ENCODE measurements at places on chromosomes 4 and X.

DNA sequence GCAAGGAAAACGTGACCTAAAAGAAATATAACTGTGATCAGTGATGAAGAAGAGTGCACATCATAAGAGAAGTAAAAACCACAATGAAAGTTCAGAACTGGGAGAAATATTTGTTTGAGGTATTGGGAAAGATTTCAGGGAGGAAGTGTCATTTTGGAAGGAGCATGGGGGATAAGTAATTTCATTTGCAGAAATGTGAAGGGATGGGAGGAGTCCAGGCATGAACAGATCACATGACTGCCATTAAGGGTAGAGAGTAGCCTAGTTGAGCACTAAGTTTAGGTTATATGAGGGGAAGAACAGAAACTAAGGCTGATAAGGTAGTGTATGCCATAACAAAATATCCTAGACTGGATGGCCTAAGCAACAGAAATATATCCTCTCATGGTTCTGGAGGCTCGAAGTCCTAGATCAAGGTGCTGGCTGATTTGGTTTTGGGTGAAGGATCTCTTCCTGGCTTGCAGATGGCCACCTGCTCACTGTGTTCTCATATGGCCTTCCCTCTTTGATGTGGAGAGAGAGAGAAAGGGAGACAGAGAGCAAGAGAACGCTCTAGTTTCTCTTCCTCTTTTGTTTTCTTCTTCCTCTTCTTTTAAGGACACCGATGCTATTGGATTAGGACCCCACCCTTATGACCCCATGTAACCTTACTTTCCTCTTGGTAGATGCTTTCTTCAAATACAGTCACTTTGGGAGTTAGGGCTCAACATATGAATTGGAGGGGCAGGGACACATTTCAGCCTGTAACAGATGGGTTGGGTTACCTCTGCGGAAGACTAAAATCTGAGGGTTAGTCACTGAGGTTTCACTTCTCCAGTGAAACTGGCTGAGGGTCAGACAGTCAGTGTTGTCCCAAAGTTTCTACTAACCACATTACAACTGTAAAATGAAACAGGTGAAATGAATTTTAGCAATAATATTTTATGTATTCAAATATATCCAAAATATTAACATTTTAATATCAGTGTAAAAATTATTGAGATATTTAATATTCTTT lies 77.9 kb downstream of the EGF start:
- DNase-seq = no peak

- DNase-seq = no peak
Observed at GRCh38 chr4:30717208-30718020, 2.8 kb upstream of the PCDH7 start.

- DNase-seq = no peak
Observed at GRCh38 chr4:19379191-19379708, 872.5 kb upstream of the SLIT2 start.

- no peak for DNase-seq
Observed at GRCh38 chrX:118062817-118063615, 53.6 kb downstream of the KLHL13 start.

GRCh38 chr4:52572936-52573485 lies 86.1 kb downstream of the USP46 start:
- DNase-seq = no peak

- DNase-seq = no peak
Observed at GRCh38 chr4:9996319-9997110, 24.8 kb downstream of the SLC2A9 start.

DNA sequence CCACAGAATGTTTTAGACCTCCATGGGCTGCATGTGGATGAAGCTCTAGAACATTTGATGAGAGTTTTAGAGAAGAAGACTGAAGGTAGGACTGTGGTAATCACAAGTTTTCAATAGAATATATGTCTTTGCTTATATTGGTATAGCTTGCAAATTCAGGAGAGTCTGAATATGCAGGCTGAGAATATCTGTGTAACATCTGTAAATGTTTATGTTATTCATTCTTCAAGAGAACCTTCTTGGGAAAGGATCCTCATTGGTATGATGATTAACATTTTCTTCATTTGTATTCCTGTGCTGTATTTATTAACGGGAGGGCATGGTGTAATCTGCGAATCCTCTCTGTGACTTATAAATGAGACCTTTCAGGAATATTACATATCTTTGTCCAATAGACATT lies 52.1 kb upstream of the RHOH start:
- DNase-seq = no peak

GRCh38 chr4:123361195-123361861 lies 35.3 kb upstream of the SPRY1 start:
- DNase-seq = no peak

- DNase-seq = no peak
Observed at GRCh38 chr4:124409044-124409443, 303.5 kb downstream of the ANKRD50 start.

DNA sequence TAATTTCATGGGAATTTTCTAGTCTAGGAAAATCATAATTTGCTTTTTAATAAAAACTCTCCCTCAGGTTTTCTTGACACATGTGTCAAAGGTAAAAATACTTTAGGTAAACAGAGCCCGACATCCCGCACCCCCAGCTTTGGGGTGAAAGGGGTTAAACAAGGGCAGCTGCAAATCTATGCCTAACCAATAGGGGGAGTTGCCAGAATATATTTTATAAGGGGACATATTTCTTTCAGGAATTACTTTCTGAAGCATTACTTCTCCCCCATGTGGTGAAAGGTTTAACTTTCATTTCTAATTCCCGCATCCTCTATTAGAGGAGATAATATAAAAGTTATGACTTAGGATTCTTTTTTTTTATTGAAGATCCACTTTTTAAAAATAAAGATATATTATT lies 53.9 kb upstream of the HEPH start:
- peak; percentile 51 for DNase-seq

DNA sequence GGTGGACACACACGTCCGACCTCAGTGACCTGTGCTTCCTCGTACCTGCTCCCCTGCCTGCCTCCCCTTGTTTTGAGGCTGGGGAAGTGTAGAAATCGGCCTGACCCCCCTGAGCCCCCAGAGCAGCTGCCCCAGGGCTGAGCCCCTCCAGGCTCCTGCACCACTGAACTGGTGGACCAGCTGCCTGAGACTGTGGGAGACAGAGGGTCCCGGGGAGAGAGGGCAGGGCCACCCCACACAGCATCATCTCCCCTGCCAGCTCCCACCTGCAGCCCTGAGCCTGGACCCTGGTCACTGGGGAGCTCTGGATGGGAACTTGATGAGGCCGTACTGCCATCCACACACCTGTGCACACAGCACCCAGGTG lies 15.0 kb upstream of the NAT8L start:
- DNase-seq = no peak

DNA sequence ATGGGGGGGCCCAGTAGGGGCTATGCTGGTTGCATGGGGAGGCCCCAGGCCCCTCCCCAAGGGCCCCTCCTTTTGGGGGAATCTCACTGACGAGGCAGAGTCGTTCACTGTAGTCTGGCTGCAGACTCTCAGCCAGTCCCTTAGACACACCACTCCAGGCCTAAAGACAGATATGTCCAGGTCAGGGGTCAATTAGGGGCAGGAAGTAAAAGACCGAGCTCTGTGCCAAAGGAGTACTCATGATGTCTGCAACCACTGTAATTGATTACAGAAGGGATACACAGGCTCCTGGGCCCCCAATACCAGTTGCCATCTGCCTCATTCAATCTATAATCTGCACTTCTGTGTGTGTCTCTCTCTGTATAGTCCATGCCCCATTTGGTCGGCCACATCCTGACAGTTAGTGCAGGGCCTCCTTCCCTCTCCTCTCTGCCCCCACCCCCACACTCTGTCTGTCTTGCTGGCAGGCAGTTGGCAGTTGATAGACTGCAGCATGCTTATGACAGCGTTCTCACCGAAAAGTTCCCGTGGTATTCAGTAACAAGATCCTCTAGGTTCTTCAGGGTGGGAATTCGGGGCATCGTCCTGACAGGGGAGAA lies 1.3 kb upstream of the CXorf65 start:
- DNase-seq = peak; percentile 23

GRCh38 chr4:173469622-173470021 lies 60.4 kb downstream of the HAND2 start:
- DNase-seq = no peak
